ENCODE measurements at places on chromosomes 16 and 17.

DNA sequence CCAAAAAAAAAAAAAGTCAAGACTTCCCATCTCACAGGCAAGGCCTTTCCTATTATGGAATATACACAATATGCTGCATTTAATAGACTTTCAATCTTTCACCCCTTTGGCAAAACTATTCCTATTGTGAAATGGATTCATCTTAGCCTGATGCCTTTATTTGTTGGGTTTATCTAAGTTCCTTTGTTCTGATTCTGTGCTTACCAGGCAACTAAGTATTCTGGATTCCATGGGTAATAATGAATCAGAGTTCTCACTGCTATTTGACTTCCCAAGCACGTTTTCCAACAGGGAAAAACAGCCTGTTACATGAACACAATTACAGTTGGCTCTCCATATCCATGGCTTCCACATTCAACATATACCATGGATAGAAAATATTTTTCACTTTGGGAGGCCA, 135.5 kb downstream of the MYO1D start:
- DNase-seq: no peak

GRCh38 chr17:27384261-27384701, 72.0 kb upstream of the KSR1 start:
- DNase-seq: no peak

DNA sequence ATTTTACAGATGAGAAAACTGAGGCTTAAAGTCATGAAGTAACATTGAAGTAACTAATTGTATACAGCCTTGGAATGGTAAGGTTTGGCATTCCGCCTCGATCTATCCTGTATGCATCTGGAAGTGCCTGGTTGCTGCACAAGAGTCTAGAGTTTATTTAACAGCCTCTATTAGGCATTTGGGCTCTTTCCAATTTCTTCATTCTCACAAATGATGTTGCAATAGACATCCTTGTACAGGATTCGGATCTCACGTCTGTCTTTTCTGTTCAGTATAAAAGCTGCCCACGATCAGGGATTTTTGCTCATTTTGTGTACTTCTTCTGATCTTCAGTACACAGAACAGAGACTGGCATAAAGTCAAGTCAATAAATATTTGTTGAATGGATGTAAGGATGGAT, 100.5 kb downstream of the AIPL1 start:
- DNase-seq: no peak

DNA sequence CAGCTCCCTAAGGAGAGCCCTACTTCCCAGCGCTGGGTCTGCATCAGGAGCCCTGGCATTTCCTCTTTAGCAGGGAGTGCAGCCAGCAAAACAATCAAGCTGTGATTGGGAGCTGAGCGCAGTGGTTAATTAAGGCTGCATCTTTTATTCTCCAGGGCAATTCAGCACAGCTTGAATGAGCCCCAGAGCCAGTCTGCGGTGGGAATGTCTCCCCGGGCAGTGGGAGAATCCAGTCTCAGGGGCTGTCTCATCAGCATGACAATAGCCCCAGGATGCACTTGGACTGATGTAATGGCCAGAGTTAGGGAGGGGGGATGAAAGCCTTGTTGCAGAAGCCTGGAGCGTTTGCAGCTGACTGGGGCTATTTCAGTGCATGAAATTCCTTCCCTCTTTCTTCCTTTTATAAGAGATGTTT, 292.6 kb upstream of the SOX9 start:
- no peak for DNase-seq

GRCh38 chr17:7023576-7024401, 939 bp downstream of the BCL6B start:
- DNase-seq: peak; percentile 89

DNA sequence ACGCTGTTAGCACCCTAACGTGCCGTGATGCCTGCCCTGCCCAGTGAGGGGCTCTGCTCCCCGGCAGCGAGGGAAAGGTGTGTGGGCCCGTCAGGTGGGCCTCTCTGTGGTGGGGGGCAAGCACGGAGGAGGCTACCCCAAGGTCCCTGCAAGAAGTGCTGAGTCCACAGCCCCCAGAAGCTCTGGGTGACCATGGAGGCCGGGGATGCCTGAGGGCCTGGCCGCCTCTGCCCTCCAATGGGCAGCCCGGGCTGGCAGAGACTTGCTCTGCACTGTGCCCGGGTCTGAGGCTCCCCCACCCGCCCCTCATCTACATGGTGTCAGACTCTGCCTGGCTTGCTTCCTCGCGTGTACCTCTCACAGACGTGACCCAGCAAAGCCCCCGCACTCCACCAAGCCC, 12.2 kb downstream of the SLC38A10 start:
- DNase-seq: no peak

DNA sequence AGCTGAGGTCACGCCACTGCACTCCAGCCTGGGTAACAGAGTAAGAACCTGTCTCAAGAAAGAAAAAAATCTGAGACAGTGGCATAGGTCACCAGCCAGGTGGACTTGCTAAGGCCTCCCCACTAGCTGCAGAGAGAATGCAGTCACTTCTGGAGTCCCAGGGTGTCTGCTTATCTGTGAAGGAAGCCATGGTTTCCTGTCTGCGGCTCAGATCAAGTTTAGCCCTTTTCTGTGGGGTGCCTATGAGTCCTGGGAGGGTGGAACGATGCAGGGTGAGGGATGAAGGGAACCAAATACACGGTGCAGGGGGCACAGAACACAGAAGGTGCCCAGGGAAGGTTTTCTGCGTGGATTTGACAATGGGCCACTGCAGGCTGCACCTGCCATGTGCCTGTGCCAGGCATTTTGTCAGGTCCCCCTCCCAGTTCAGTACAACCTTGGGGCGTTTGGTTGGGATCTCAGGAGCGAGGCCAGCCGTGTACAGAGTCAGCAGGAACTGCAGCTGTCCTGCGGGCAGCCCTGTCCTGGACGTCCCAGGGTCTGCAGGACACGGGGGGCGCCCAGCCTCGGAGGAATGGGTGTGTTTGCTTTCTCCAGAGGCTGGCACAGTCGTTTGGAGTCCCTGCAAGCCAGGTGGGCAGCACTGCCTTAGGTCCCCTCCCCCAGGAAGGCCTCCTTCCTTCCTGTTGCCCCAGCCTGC, 41.8 kb downstream of the RAB11FIP4 start:
- DNase-seq: peak; percentile 76

DNA sequence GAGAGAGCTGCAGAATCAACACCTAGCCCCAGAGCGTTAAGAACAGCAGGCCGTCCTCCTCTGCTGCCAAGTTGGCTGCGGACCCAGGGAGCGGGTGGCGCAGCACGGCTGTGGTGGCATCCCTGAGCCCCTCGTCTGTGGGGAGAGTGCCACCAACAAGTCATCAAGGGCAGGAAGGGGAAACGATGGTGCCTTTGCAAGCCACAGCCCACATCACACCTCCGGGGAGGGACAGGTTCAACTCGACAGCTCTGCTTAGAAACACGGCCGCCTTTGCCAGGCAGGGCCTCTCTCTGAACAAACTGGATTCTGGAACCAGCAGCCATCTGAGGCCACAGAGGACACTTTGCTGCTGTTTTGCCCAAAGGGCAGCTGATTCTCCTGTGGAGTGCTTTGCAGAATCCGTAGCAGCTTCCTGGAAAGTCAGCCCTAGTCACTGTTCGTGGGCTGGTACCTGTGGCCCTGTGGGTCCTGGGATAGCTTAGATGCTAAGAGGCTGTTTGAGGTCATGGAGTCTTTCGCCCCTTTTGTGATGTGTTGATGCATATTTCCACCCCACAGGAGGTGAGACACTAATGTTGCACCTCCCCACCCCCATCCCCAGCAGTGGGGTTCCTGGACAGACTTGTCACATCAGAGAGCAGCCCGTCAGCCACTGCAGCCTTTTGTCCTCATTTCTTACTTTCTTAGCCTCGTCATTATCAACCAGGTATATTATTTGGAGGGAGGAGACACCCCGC, 270.6 kb downstream of the CPPED1 start:
- DNase-seq: peak; percentile 9

DNA sequence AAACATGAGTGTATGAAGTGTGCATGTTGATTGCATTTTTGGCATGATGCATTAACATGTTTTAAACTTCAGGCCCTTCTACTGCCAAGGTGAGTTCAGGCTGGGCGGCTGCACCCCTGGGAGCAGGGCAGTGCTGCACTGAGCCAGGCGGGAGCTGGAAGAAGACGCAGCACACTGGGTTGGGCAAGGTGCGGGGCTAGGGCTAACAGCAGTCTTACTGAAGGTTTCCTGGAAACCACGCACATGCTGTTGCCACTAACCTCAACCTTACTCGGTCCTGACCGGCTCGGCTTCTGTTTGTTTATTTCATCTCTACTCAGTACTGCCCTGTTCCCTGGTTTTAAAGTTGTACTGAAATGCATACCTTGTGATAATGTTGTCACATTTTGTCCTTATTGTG, 61.0 kb downstream of the MAP2K4 start:
- no peak for DNase-seq

GRCh38 chr17:61452301-61453290, at the start of gene TBX4:
Gene TBX4, plus strand, starts transcription at chr17:61452422. Its CDS starts 4,069 bp downstream, at chr17:61456491.
- no peak for DNase-seq

GRCh38 chr16:7324321-7324720, 8.3 kb upstream of the RBFOX1 start:
- DNase-seq: no peak

DNA sequence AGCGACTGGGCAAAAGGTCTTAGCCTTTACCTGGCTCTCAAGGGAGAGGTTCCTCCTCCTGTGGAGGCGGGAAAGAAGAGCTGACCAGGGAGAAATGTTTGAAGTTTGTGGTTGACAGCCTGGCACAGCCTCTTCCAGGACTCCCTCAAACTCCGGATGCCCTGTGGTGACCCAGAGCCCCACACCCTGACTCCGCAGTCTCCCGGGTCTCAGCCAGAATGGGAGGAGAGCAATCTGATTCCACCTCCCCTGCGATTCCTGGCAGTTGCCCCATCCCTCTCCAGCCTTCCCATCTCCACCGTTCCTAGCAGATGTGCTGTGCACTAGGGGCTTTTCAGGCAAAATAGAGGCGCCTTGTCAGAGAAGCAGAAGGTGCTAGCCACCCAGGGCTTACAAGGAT, 5.5 kb upstream of the DNAI2 start:
- no peak for DNase-seq

- peak; percentile 24 for DNase-seq
These were observed 16.5 kb upstream of the ST6GALNAC1 start for GRCh38 chr17:76659928-76660655.

DNA sequence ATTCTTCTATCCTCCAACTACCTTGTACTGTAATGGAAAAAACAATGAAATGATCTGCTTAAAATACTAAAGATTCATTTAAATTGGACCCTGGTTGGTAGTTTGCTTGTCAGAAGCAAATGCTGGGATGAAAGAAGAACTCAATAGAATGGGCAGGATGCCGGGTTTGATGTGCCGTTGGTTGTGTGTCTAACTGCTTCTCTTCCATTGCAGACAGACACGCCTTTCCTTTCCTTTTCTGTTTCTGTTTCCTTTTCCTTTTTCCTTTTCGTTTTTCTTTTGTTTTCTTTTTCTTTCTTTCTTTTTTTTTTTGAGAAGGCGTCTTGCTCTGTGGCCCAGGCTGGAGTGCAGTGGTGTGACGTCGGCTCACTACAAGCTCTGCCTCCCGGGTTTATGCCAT, 64.6 kb downstream of the PLCG2 start:
- no peak for DNase-seq
